ENCODE measurements at places on chromosomes 12 and 14.
A peak's percentile ranks its signal among the peaks of the same experiment; 100 is the strongest.

GRCh38 chr14:106790189-106791036, 1264.0 kb downstream of the TMEM121 start:
- no peak overlapping the region for H3K27ac ChIP-seq
- peaks cover 35% of the 10 kb centered on the region for H3K27me3 ChIP-seq
- peak; percentile 74 for DNase-seq
- H3K4me3 ChIP-seq = no peak overlapping the region
- no peaks in the 10 kb centered on the region for H3K36me3 ChIP-seq
- peaks cover 9% of the 10 kb centered on the region for H3K4me1 ChIP-seq

GRCh38 chr12:23899434-23899833, 50.0 kb downstream of the SOX5 start:
- H3K4me1 ChIP-seq = no peaks in the 10 kb centered on the region
- no peak for DNase-seq
- H3K36me3 ChIP-seq = no peaks in the 10 kb centered on the region
- H3K27ac ChIP-seq = no peak overlapping the region

- no peaks in the 10 kb centered on the region for H3K36me3 ChIP-seq
- H3K27me3 ChIP-seq = peaks cover 36% of the 10 kb centered on the region
- no peak for DNase-seq
- no peak overlapping the region for H3K4me3 ChIP-seq
These were observed 9.8 kb upstream of the RIMKLB start for GRCh38 chr12:8687846-8688601.

DNA sequence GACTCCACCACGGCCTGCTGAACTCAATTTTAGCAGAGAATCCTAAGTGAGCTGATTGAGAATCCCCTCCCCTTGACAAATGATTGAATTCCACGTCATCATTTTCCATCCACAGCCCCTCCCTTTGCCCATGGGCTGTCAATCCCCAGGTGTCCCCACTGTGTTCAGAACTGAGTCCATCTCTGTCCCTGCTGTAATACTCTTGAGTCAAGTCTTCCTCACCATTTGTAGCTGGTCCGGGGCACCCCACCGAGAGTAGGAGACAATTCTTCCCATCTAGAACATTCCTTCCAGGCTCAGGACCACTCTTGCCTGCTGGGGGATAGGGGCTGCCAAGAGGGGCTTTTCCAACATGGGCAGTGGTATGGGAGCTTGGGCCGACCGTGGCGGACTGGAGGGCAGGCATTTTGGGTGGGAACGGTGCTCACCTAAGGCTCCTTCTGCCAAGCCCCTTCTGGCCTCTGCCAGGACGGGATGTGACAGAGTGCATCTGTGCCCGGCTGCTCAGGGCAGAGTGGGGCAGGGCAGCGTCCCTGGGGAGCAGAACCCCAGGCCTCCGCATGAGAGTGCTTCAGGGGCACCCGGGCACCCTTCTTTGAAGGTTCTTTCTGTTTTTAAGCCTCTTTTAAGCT, 218.1 kb upstream of the RTL1 start:
- H3K27me3 ChIP-seq = no peaks in the 10 kb centered on the region
- peak overlapping the region; percentile 33 for H3K4me3 ChIP-seq
- H3K36me3 ChIP-seq = no peaks in the 10 kb centered on the region
- DNase-seq = no peak
- H3K27ac ChIP-seq = no peak overlapping the region

DNA sequence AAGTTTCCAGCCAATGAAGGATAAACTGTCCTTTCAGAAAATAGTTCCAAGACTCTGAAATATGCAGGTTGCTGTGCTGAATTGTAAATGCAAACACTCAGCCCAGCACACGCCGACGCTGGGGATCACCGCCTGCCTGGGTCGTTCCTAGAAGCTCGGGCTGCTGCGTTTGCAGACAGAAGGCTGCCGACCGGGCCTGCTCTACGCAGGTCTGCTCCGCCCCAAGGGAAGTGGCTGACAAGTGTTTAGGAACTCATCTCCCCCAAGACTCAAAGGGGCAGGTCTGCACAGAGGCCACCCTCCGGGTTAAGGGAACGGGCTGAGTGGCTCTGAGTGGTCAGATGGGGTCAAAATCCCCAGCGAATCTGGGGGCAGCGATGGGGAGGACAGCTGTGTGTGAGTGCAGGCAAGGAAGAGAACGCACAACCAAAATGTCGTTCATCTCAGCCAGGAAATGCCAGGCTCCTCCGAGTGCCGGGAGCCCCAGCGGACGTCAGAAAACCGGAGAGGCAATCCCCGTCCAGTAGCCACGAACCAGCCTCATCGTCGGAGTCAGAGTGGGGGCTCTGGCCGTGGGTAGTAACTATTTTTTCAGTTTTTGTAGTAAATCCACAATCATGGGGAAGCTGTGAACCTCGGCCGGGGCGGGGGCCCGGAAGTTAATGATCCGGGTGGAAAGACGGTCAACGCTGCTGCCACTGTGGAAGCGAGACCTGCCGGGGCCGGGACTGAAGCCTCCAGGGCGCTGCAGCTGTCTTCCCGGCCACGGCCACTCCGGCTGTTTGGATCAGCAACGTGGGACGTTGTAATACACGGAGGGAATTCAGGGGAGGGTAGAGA, 6.0 kb downstream of the GALNT9 start:
- H3K27ac ChIP-seq = peak overlapping the region; percentile 52
- no peaks in the 10 kb centered on the region for H3K4me1 ChIP-seq
- no peak overlapping the region for H3K4me3 ChIP-seq

- DNase-seq = no peak
- no peaks in the 10 kb centered on the region for H3K36me3 ChIP-seq
- no peaks in the 10 kb centered on the region for H3K4me1 ChIP-seq
- H3K27me3 ChIP-seq = peaks cover 17% of the 10 kb centered on the region
These were observed 18.8 kb upstream of the IAPP start for GRCh38 chr12:21353948-21354347.

GRCh38 chr14:80958226-80958625, 2.8 kb downstream of the TSHR start:
- H3K36me3 ChIP-seq = peaks cover 16% of the 10 kb centered on the region
- H3K27me3 ChIP-seq = peaks cover 17% of the 10 kb centered on the region
- no peak for DNase-seq
- peak overlapping the region; percentile 90 for H3K27ac ChIP-seq

- no peak overlapping the region for H3K4me3 ChIP-seq
- H3K27me3 ChIP-seq = peaks cover 17% of the 10 kb centered on the region
These were observed 117.3 kb upstream of the NAP1L1 start for GRCh38 chr12:76201758-76202157.

GRCh38 chr12:123107926-123108681, 42.8 kb downstream of the PITPNM2 start:
- H3K4me1 ChIP-seq = peaks cover 40% of the 10 kb centered on the region
- peak overlapping the region; percentile 97 for H3K27ac ChIP-seq
- no peak overlapping the region for H3K4me3 ChIP-seq

- H3K27me3 ChIP-seq = no peaks in the 10 kb centered on the region
- H3K27ac ChIP-seq = no peak overlapping the region
- H3K36me3 ChIP-seq = peaks cover 16% of the 10 kb centered on the region
- peaks cover 2% of the 10 kb centered on the region for H3K4me1 ChIP-seq
- no peak for DNase-seq
These were observed 13.3 kb downstream of the TNS2 start for GRCh38 chr12:53062977-53063707.

DNA sequence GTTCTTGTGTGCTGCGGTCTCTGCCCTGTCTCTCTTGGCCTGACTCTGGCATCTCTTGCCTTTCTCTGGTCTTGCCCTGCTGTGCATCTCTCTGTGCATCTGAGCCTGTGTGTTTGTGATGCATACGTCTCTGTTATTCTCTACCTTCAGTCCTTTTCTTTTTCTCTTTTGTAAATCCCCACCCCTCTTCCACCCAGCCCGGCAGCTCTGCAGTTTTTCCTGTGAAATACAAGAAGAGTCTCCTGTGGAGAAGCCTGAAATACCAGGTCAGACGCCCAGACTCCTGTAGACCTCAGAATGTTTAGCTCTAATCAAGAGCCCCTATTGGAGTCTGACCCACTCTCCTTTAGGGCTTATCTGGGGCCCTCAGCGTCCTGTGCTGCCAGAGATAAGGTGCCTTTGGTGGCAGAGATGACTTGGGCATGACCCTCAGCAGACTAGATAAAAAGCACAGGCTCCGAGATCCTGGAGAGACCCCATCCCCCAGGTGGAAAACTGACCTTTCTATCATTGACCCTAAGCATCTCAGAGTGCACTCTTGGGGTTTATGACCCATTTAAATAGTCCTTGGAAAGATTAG, 167.5 kb upstream of the SRRM4 start:
- no peaks in the 10 kb centered on the region for H3K27me3 ChIP-seq
- H3K36me3 ChIP-seq = no peaks in the 10 kb centered on the region
- DNase-seq = no peak
- H3K4me3 ChIP-seq = no peak overlapping the region
- H3K4me1 ChIP-seq = no peaks in the 10 kb centered on the region
- H3K27ac ChIP-seq = no peak overlapping the region

- no peaks in the 10 kb centered on the region for H3K27me3 ChIP-seq
- no peaks in the 10 kb centered on the region for H3K4me1 ChIP-seq
- no peak overlapping the region for H3K27ac ChIP-seq
- no peaks in the 10 kb centered on the region for H3K36me3 ChIP-seq
- no peak for DNase-seq
These were observed 598.8 kb downstream of the SLC16A7 start for GRCh38 chr12:60194678-60195077.

GRCh38 chr12:115820656-115821055, 456.8 kb downstream of the MED13L start:
- H3K4me3 ChIP-seq = no peak overlapping the region
- H3K27ac ChIP-seq = no peak overlapping the region
- no peak for DNase-seq
- no peaks in the 10 kb centered on the region for H3K27me3 ChIP-seq
- H3K36me3 ChIP-seq = no peaks in the 10 kb centered on the region
- no peaks in the 10 kb centered on the region for H3K4me1 ChIP-seq

DNA sequence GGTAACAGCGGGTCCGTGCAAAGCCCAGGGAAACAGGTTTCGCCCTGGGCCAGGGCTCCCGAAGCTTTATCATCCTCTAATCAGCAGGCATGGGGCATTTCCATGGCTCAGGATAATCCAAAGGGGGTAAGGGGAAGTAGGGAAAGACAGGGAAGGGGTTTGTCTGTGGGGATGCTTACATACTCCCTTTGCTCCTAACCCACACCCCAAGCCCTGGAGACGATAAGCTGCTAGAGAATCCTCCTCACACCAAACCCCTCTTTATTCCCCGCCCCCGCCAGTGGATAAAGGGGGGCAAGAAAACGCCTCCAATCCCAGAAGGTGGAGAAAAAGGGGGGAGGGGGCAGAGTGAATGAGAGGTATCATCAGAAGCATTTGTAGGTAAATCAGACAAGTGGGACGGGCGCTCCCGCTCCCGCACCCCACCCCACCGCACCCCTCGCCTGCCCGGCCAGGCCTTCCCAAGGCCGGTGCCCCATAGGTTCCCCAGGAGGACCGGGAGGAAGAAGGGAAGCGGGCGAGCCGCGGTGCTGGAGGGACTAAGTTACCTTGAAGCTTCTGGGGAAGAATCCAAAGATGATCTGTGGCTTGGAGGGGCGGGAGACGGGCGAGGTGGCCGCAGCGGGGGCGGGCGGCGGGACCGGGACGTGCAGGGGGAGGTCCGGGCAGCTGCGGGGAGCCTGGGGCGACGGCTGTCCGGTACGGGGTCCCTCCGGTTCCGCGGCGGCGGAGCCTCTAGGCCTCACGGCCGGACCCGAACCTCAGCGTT, 762 bp downstream of the PPP2R5E start:
- peak overlapping the region; percentile 43 for H3K27ac ChIP-seq
- peaks cover 21% of the 10 kb centered on the region for H3K36me3 ChIP-seq
- DNase-seq = peak; percentile 7
- H3K27me3 ChIP-seq = no peaks in the 10 kb centered on the region

GRCh38 chr14:53113989-53114388, 39.1 kb downstream of the DDHD1 start:
- H3K36me3 ChIP-seq = peaks cover 41% of the 10 kb centered on the region
- peaks cover 52% of the 10 kb centered on the region for H3K4me1 ChIP-seq
- no peak overlapping the region for H3K27ac ChIP-seq
- H3K27me3 ChIP-seq = no peaks in the 10 kb centered on the region
- H3K4me3 ChIP-seq = no peak overlapping the region

GRCh38 chr14:57884175-57884574, 18.3 kb upstream of the SLC35F4 start:
- no peaks in the 10 kb centered on the region for H3K36me3 ChIP-seq
- no peak overlapping the region for H3K4me3 ChIP-seq
- H3K27me3 ChIP-seq = no peaks in the 10 kb centered on the region
- no peaks in the 10 kb centered on the region for H3K4me1 ChIP-seq

GRCh38 chr14:72619111-72619571, 274.8 kb downstream of the DPF3 start:
- H3K27me3 ChIP-seq = peaks cover 36% of the 10 kb centered on the region
- H3K36me3 ChIP-seq = no peaks in the 10 kb centered on the region
- no peak overlapping the region for H3K27ac ChIP-seq
- DNase-seq = no peak

- H3K27ac ChIP-seq = no peak overlapping the region
- no peak for DNase-seq
- no peaks in the 10 kb centered on the region for H3K4me1 ChIP-seq
- H3K4me3 ChIP-seq = no peak overlapping the region
These were observed 7.2 kb downstream of the ANKS1B start for GRCh38 chr12:99977550-99977949.

DNA sequence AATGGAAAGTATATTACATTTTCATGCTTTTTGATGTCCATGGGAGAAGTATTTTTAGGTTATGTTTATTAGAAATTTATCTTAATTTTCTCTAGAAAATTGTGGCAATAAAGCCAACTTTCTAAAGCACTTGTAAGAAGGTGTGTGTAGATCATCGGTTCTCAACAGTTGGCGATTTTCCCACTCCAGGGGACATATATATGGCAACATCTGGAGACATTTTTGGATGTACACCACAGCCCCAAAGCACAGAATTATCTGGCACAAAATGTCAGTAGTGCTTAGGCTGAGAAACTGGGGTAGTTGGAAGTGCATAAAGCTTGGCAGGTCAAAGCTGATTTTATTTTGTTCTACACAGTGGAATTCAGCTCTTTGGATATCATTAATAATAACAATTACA, 86.9 kb downstream of the FLRT2 start:
- no peaks in the 10 kb centered on the region for H3K36me3 ChIP-seq
- H3K27ac ChIP-seq = no peak overlapping the region
- no peaks in the 10 kb centered on the region for H3K27me3 ChIP-seq
- DNase-seq = no peak
- H3K4me1 ChIP-seq = no peaks in the 10 kb centered on the region

- no peak overlapping the region for H3K27ac ChIP-seq
- no peak for DNase-seq
- H3K27me3 ChIP-seq = peaks cover 20% of the 10 kb centered on the region
These were observed 58.2 kb downstream of the ESR2 start for GRCh38 chr14:64235652-64236640.

DNA sequence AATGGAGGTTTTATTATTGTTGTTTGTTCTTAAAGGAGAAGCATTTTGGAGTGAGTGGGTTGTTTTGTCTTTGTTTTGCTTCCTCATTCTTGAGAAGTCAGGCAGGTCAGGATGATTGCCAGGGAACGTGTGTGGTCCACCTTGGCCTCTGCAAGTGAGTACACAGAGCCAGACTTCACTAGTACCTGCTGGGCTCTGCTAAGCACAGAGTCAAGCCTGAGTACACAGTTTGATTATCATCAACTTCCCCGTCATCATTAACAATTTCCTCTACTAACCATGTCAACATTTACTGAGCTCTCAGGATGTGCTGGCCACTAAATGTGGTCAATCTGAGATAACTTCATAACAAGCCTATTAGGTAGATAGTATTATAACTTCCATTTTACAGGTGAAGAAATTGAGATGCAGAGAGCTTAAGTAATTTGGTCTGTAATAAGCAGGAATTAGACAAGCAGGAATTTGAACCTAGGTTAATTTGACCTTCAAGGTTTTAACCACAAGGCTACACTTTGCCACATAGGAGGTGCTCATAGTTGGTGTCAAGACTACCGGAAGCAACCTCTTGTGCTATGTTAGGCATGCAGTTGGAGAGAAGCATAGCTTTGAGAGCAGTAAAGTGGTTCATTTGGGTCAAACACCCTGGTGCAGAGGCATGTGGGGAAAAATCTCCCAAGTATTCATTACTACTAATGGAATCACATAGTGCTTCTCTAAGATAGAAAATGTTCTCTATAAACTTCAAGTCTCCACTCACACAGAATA, 178.3 kb downstream of the NUAK1 start:
- no peak overlapping the region for H3K27ac ChIP-seq
- no peak overlapping the region for H3K4me3 ChIP-seq
- peaks cover 5% of the 10 kb centered on the region for H3K27me3 ChIP-seq
- no peaks in the 10 kb centered on the region for H3K36me3 ChIP-seq

Measured in T-helper 2 cell treated with Interferon-gamma antibody and Interleukin-4, amounts not matched to agents 5 μg/mL and 100 μg/mL, for 36 hours (primary cell).